ENCODE measurements at places on chromosomes 3 and 15. TPM values are rescaled to one million over a fixed set of nuclear protein-coding genes. Genes with fewer than 3 reads are reported as not detected.

The MYRIP gene
- total RNA-seq: 0.53 TPM

GRCh38 chr3:118729546-118729945, 305.1 kb downstream of the IGSF11 start:
- no peak overlapping the region for H3K4me3 ChIP-seq
- peaks cover 5% of the 10 kb centered on the region for H3K27me3 ChIP-seq
- peaks cover 3% of the 10 kb centered on the region for H3K4me1 ChIP-seq
- DNase-seq: no peak

GRCh38 chr15:73901126-73901810, 25.0 kb upstream of the LOXL1 start:
- no peak overlapping the region for H3K4me3 ChIP-seq
- peaks cover 11% of the 10 kb centered on the region for H3K4me1 ChIP-seq
- H3K27me3 ChIP-seq: peaks cover 12% of the 10 kb centered on the region
- H3K27ac ChIP-seq: no peak overlapping the region

DNA sequence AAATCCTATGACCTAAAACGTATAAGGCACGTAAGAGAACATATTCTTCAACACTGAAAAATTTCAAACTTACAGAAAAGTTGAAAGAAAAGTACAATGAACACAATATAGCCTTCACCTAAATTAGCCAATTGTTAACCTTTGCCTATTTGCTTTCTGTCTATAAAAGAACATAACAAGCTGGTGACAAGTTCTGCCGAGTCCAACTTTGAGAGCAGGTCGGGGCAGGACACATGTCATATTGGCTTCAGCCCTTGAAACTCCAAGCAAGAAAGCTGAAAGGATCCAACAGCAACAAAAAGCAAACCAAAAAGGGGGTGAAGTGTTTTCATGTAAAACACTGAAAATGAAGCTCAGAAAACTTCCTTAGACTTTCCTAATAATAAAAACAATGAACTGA, 59.1 kb downstream of the TBC1D2B start:
- no peak overlapping the region for H3K4me3 ChIP-seq
- H3K27me3 ChIP-seq: no peaks in the 10 kb centered on the region
- no peak for DNase-seq
- H3K4me1 ChIP-seq: no peaks in the 10 kb centered on the region
- H3K36me3 ChIP-seq: peaks cover 18% of the 10 kb centered on the region

The CFAP20DC gene
- total RNA-seq: 6.1 TPM

GRCh38 chr3:40930756-40931155, 268.5 kb upstream of the CTNNB1 start:
- no peaks in the 10 kb centered on the region for H3K4me1 ChIP-seq
- no peak overlapping the region for H3K27ac ChIP-seq
- DNase-seq: no peak
- no peaks in the 10 kb centered on the region for H3K27me3 ChIP-seq
- H3K4me3 ChIP-seq: no peak overlapping the region

- H3K4me3 ChIP-seq: no peak overlapping the region
- peaks cover 45% of the 10 kb centered on the region for H3K4me1 ChIP-seq
- no peaks in the 10 kb centered on the region for H3K27me3 ChIP-seq
Observed at GRCh38 chr3:14175383-14176037, 2.9 kb downstream of the XPC start.

The KBTBD13 gene
- total RNA-seq: 0.09 TPM

- H3K36me3 ChIP-seq: no peaks in the 10 kb centered on the region
- no peak for DNase-seq
Observed at GRCh38 chr3:156847752-156848448, 21.7 kb downstream of the LEKR1 start.

The PRSS50 gene
- total RNA-seq: 4.8 TPM

DNA sequence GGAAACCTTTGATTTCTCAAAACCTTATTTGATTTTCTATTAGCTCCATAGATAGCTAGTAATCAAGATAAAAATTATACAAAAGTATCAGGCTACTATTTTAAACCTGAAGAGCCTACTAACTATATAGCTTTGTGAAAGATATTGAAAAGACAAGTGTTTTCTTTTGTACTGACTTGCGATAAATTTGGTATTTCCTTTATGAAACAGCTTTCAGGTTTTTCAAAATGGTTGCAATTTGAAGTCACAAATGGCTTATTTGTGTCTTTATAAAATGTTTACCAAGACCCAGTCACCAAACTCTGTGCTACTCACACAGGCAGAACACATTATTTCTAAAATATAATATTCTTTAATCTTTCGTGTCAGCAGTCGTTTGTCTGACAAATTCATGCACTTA, 167.5 kb upstream of the ALCAM start:
- no peak for DNase-seq
- H3K36me3 ChIP-seq: peaks cover 5% of the 10 kb centered on the region
- no peak overlapping the region for H3K27ac ChIP-seq
- H3K27me3 ChIP-seq: no peaks in the 10 kb centered on the region
- H3K4me1 ChIP-seq: peaks cover 17% of the 10 kb centered on the region

DNA sequence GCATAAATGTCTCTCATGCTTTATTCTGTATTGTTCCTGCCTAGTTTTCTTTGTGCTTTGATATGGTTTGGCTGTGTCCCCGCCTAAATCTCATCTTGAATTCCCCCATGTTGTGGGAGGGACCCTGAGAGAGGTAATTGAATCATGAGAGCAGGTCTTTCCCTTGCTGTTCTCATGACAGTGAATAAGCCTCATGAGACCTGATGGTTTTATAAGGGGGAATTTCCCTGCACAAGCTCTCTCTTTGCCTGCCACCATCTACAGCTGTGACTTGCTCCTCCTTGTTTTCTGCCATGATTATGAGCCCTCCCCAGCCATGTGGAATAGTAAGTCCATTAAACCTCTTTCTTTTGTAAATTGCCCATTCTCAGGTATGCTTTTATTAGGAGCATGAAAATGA, 1596.6 kb downstream of the SI start:
- H3K4me1 ChIP-seq: no peaks in the 10 kb centered on the region
- no peaks in the 10 kb centered on the region for H3K36me3 ChIP-seq
- no peak for DNase-seq
- no peak overlapping the region for H3K4me3 ChIP-seq
- H3K27me3 ChIP-seq: no peaks in the 10 kb centered on the region

DNA sequence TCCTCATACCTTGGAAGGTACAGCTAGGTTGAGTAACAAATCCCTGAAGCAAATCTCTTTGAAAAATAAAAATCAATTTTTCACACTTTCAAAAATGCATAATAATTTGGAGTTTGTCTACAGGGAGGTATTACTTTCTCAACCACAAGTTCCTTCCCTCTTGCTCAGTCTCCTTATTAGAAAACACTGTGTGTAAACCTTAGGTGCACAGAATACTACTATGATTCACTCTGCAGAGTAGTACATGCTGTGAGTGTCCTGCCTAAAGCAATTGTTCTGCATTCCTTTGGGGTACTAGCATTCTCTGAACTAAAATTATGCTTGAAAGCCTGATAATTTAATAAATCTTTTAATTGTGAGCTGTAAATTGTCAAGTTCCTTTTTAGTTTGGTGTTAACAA, 115.9 kb upstream of the EPHA3 start:
- no peak overlapping the region for H3K27ac ChIP-seq
- no peak overlapping the region for H3K4me3 ChIP-seq
- H3K4me1 ChIP-seq: peaks cover 12% of the 10 kb centered on the region
- DNase-seq: no peak

DNA sequence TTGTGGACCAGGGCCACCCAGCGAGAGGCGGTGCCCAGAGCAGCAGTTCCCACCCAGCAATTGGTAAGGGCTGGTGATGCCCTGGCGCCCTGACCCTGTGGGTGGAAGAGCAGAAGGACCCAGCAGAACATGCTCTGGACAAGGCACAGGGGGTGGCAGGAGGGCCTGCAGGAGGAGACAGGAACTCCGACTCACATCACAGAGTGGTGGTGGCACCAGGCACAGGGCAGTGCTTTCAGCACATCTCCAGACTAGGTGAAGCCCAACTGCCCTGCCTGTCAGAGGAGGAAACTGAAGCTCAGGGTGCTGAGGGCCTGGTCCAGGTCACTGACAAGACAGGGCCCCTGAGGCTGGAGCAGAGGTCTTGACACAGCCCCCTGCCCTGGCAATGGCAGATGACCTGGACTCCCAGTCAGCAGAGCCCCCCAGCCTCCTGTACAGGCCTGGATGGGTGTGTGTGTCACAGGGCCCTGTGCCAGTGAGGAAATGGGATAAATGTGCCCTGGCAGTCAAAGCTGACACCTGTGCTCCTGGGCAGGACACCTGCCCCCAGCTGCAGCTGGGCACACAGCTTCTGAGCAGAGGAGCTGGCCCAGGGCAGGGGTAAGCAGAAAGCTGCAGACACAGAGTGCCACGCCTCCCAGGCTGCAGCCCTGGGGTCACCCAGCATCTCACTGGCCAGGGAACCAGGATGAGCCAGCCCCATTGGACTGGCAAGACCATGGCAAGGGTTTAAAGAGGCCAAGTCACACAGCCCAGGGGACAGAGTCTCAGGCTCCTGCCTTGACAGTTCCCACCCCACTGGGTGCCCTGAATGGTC, 11.4 kb downstream of the KLF15 start:
- H3K27ac ChIP-seq: no peak overlapping the region
- H3K4me3 ChIP-seq: no peak overlapping the region
- DNase-seq: peak; percentile 17
- no peaks in the 10 kb centered on the region for H3K4me1 ChIP-seq
- no peaks in the 10 kb centered on the region for H3K27me3 ChIP-seq

The TMEM158 gene
- 5.1 TPM for total RNA-seq

GRCh38 chr15:83283813-83284558, 478 bp downstream of the BNC1 start:
- peak overlapping the region; percentile 87 for H3K4me3 ChIP-seq
- H3K27me3 ChIP-seq: peaks cover 48% of the 10 kb centered on the region
- no peak for DNase-seq
- peak overlapping the region; percentile 91 for H3K27ac ChIP-seq

DNA sequence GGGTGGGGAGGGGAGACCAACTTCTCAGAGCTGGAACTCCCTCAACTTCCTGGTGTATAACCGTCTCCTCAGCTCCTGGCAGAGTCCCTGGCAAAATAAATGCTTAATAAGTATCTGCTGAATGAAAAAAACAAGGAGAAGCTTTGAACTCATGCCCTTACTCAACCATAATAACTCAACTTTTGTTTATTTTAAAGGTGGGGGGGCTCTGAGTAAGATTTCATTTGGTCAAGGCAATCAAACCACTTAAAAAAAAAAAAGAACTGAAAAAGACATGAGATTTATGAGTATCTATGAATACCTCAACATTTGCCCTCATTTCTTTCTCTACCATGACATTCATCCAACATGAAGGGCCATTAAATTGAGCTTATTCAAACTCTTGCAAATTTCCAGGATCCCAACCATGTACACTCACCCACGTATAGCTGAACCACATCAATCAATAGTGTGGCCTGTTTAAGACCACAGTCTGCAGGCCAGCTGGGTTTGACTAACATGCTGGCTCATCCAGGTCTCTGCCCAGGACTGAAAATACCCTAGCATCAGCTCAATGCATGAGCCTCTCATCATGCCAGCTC, 157.9 kb downstream of the FOXP1 start:
- H3K36me3 ChIP-seq: peaks cover 2% of the 10 kb centered on the region
- no peak overlapping the region for H3K4me3 ChIP-seq
- H3K4me1 ChIP-seq: peaks cover 68% of the 10 kb centered on the region
- no peaks in the 10 kb centered on the region for H3K27me3 ChIP-seq
- DNase-seq: no peak
- H3K27ac ChIP-seq: peak overlapping the region; percentile 77

The TRIM42 gene
- total RNA-seq: not detected

DNA sequence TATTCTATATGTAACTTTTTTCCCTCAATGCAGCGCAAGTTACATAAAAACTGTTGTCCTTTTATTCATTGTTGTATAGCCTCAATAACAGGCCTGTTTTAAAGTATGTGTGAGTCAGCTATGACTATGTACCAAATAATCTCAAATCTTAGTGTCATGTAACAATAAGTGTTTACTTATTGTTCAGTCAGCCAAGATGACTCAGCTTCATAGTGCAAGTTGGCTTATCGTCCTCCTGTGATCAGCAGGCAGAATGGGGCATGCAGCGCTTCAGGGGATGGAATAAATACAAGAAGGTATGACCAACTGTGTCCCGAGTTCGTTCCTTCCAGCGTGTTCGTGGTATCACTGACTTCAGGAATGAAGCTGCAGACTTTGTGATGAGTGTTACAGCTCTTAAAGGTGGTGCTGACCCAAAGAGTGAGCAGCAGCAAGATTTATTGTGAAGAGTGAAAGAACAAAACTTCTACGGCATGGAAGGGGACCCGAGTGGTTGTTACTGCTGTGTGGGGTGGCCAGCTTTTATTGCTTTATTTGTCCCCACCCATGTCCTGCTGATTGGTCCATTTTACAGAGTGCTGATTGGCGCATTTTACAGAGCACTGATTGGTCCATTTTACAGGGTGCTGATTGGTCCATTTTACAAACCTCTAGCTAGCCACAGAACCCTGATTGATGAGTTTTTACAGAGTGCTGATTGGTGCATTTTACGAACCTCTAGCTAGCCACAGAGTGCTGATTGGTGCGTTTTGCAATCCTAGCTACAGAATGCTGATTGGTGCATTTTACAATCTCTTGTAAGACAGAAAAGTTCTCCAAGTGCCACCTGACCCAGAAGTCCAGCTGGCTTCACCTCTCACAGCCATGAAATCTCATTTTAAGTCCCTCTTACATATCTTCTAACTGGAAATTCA, 1016.0 kb downstream of the MCTP2 start:
- no peak for DNase-seq
- peaks cover 3% of the 10 kb centered on the region for H3K4me1 ChIP-seq
- H3K4me3 ChIP-seq: no peak overlapping the region
- no peak overlapping the region for H3K27ac ChIP-seq
- no peaks in the 10 kb centered on the region for H3K36me3 ChIP-seq
- H3K27me3 ChIP-seq: no peaks in the 10 kb centered on the region

The MNS1 gene
- total RNA-seq: 2.5 TPM

DNA sequence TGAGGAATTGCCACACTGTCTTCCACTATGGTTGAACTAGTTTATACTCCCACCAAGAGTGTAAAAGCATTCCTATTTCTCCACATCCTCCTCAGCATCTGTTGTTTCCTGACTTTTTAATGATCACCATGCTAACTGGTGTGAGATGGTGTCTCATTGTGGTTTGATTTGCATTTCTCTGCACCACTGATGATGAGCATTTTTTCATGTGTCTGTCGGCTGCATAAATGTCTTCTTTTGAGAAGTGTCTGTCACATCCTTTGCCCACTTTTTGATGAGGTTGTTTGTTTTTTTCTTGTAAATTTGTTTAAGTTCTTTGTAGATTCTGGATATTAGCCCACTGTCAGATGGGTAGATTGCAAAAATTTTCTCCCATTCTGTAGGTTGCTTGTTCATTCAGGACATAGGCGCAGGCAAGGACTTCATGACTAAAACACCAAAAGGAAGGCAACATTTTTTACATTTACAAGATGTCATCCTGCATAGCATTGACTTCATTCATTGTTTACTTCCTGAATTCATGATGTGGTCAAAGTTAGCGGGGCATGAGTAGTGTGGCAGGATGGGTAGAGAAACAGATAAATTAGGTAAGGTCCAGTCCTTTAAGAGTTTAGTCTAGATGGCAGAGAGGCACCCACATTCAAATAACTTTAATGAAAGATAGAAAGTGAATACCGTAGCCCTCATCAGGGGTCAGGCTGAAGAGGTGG, 45.1 kb upstream of the LPP start:
- H3K27me3 ChIP-seq: peaks cover 14% of the 10 kb centered on the region
- no peaks in the 10 kb centered on the region for H3K4me1 ChIP-seq
- H3K4me3 ChIP-seq: no peak overlapping the region
- no peaks in the 10 kb centered on the region for H3K36me3 ChIP-seq
- H3K27ac ChIP-seq: no peak overlapping the region

The SPATA12 gene
- not detected for total RNA-seq

- peaks cover 20% of the 10 kb centered on the region for H3K36me3 ChIP-seq
- H3K27ac ChIP-seq: no peak overlapping the region
- peaks cover 17% of the 10 kb centered on the region for H3K4me1 ChIP-seq
- no peaks in the 10 kb centered on the region for H3K27me3 ChIP-seq
- H3K4me3 ChIP-seq: no peak overlapping the region
- no peak for DNase-seq
Observed at GRCh38 chr15:22966321-22967083, 13.7 kb downstream of the CYFIP1 start.
